ENCODE measurements at places on chromosomes 6 and 20.

GRCh38 chr6:137246164-137246563 lies 27.0 kb upstream of the IFNGR1 start:
- no peak for DNase-seq

- no peak for DNase-seq
Observed at GRCh38 chr6:72955666-72956065, 269.6 kb downstream of the KHDC1L start.

- no peak for DNase-seq
Observed at GRCh38 chr20:48349656-48350055, 478.1 kb downstream of the PREX1 start.

DNA sequence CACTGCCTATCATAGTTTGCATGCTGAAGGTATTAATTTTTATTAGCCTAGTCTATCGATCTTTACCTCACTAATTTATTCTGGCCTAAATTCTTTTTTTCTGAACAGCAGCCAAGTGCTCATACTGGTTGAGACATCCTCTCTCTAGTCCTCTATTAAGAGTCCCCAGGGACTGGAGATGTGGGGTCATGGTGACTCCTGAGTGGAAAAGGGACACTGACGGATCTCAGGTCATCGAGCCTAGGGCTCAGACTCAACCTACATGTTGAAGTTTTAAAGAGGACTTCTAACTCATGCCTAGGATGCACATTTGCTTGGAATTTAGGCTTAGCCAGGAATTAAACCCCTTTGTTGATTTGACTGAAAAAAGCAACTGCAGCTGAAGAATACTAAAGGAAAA lies 378.1 kb downstream of the BTBD9 start:
- DNase-seq: no peak

DNA sequence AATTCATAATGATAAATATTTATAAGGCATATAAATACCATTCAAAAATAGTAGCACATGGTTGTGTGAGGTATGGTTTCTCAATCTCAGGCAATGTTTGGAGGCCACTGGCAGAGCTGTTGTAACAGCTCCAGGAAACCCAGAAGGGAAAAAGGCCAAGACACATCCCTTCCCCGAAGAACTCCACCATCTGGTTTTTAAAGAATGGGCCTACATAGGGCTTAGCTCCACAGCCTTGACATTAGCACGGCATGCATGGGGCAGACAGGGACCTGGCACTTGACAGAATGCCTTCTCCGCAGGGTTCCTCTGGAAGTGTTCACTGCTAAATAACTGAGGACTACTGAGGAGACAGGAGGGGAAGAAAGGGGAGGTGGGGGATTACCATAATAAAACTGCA lies 16.1 kb upstream of the FOXO3 start:
- DNase-seq: no peak

DNA sequence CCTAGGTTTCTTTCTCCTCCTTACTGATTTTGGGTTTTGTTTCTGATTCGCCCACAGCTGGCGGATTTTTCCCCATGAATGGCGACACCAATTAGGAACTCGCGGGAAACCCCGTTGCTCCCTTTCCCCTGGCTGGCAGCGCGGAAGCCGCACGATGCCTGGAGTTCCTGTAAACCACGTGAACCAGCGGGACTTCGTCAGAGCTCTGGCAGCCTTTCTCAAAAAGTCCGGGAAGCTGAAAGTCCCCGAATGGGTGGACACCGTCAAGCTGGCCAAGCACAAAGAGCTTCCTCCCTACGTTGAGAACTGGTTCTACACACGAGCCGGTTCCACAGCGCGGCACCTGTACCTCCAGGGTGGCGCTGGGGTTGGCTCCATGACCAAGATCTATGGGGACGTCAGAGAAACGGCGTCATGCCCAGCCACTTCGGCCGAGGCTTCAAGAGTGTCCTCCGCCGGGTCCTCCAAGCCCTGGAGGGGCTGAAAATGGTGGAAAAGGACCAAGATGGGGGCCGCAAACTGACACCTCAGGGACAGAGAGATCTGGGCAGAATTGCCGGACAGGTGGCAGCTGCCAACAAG lies 3.2 kb upstream of the SEC23B start:
- no peak for DNase-seq
